ENCODE measurements at places on chromosomes 1 and 21.

DNA sequence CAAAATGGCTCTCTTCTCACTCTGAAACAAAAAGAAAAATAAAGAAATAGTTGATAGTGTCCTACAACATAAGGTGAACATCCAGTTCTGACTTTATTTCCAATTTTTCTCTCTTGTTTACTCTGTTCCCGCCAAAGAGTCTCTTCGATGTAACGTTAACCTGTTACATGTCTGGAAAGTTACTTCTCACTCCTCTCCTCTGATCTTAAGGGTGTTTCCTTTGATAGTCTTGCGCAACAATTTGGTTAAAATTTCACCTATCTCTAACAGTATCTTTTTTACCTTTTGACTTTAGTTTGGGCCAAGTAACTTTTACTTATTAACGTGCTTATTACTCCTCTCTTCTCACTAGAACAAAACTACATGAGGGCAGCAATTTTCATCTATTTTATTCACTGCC is 1450.2 kb downstream of the BRINP3 start:
- DNase-seq, result no peak

- no peak for DNase-seq
Measured at GRCh38 chr1:211534545-211535291, 42.8 kb upstream of the RD3 start.

GRCh38 chr1:64680599-64680998 is 64.3 kb upstream of the RAVER2 start:
- DNase-seq, result no peak

GRCh38 chr1:80054129-80054528 is 1047.6 kb upstream of the ADGRL4 start:
- no peak for DNase-seq

- DNase-seq, result no peak
Measured at GRCh38 chr1:150476754-150477153, 10.5 kb upstream of the TARS2 start.

GRCh38 chr1:43991476-43992231 is at the start of gene CCDC24:
CCDC24 (plus strand) TSS chr1:43991599; CDS start chr1:43991879, 280 bp downstream.
- DNase-seq, result peak; percentile 56

- no peak for DNase-seq
Measured at GRCh38 chr1:46026531-46026930, 105.9 kb downstream of the PIK3R3 start.
